Osteocyte (in vitro differentiated cells): ENCODE measurements at places on chromosomes 16 and 17. TPM values are rescaled to one million over a fixed set of nuclear protein-coding genes. Genes with fewer than 3 reads are reported as not detected.

Gene SLC47A1
- total RNA-seq = 2.4 and 2.7 TPM in 2 replicates

Gene ENPP7
- not detected in 2 replicates for total RNA-seq

- no peak overlapping the region for H3K27ac ChIP-seq
- no peak for DNase-seq
- H3K4me3 ChIP-seq = no peak overlapping the region
- no peaks in the 10 kb centered on the region for H3K27me3 ChIP-seq
- peaks cover 12% of the 10 kb centered on the region for H3K36me3 ChIP-seq
These were observed 51.1 kb downstream of the USP43 start for GRCh38 chr17:9696279-9697044.

DNA sequence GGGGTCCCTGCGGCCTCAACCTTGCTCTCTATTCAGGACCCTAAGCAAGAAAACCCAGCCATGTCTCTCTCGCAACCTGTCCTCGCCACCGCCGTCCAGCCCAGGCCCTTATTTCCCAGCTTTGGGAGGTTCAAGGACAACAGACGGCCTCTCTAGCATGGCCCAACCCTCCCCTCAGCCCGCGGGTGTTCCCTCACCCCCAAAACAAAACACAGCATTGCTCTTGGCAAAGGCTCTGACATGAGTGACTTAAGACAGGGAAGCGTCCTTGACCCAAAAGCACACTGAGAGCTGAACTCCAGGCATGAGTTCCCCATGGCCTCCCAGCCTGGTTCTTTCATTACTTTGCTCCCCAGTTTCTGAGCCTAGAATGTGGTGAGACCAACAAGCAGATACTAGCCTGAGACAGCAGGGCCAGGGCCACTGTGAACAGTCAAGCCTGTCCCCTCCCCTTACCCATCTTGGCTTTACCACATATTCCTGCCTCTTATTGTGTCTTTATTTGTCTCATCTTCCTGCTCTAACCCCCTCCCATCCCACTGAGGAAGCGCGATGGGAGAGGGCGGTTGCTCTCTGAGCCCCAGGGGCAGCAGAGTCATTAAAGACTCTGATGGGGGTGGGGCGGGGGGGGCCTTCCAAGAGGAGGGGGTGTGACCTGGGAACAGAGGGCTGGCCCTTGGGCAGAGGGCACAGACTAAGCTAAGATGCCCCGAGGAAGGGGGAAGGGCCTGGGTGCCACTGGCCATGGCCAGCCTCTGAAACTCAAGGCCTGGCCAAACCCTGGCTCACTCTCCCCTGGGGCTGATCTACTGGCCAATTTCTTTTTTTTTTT is 11.8 kb downstream of the SREBF1 start:
- peaks cover 71% of the 10 kb centered on the region for H3K4me1 ChIP-seq

DNA sequence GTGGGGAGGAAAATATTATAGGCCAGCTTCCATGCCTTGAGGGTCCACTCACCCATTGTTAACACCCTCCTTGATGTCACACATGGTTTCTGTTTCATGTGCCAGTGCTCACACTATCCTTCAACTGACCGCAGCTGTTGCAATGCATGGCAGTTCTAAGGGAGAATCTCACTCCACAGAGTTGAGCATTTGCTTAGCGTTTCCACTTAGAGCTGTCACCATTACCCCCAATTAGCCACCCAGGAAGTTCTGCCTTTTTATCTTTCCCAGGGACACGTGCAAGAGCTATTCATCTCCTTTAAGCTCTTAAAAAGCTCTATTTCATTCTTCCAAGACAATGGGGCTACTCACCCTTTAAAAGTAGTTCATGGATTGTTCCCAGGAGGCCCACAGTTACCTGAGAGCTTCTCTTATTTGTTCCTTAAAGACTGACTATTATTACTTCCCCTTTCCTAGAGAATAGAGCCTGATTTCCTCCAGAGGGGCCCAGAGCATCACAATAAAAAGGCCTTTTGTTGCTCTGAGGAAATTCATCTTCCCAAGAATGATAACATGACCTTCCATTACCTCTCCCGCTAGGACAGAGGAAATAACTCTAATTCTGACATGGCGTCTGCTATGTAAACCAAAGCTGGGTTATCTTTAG is 126.8 kb downstream of the CACNG3 start:
- H3K27me3 ChIP-seq = no peaks in the 10 kb centered on the region
- no peak overlapping the region for H3K4me3 ChIP-seq
- DNase-seq = no peak
- H3K27ac ChIP-seq = no peak overlapping the region

DNA sequence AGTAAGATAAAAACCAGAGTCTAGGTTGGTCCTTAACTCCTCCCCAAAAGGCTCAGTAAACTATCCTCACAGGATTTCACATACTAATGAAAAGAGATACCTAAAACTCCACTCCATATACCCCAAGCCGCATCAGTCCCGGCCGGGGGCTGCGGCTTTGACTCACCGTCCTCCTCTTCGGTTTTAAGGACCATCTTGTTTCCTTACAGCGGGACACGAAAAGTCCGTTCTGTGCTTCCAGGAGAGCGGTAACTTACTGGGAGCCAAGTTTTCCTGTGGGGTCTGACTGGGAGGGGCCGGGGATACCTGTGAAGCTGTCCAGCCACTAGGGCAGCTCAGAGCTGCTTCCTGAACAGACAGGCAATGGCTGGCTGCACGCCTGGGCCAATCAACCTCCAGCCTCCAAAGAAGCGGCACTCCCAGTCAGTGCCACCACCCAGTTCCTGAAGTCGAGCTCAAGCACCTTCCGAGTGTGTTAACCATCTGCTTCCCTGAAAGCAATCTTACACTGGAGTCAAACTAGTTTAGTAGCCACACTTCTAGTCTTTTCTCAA is 45.5 kb downstream of the CYTH1 start:
- no peak overlapping the region for H3K4me3 ChIP-seq
- peaks cover 3% of the 10 kb centered on the region for H3K36me3 ChIP-seq
- no peak for DNase-seq
- peak overlapping the region; percentile 85 for H3K27ac ChIP-seq
- H3K27me3 ChIP-seq = no peaks in the 10 kb centered on the region
